WTC11 (cell line): ENCODE measurements at places on chromosomes 11 and 22.
A peak's percentile ranks its signal among the peaks of the same experiment; 100 is the strongest.

GRCh38 chr11:6620636-6621035, 1.4 kb upstream of the TPP1 start:
- H3K36me3 ChIP-seq, result no peaks in the 10 kb centered on the region
- DNase-seq, result no peak
- no peak overlapping the region for H3K4me3 ChIP-seq
- no peaks in the 10 kb centered on the region for H3K4me1 ChIP-seq
- H3K27me3 ChIP-seq, result no peaks in the 10 kb centered on the region
- no peak overlapping the region for H3K27ac ChIP-seq

GRCh38 chr11:134278356-134278755, 2.2 kb downstream of the GLB1L3 start:
- H3K4me3 ChIP-seq, result peak overlapping the region; percentile 96
- no peak for DNase-seq
- peaks cover 41% of the 10 kb centered on the region for H3K4me1 ChIP-seq
- peaks cover 31% of the 10 kb centered on the region for H3K36me3 ChIP-seq

DNA sequence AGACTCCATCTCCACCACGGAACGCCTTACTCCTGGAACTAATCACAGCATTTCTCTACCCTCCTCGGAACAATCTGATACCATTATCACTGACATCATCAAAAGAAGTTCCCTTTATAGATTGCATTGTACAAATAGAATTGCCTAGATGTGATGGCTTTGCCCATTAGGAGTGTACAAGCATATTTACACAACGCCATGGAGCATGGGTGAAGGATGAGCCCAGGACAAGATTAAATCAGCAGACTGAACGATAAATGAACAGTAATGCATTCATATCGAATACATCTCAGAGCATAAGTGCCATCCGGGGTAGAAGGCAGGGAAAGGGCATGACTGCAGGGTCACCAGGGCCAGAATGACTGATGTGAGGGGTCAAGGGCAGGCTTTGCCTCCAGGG, 57.3 kb downstream of the KIRREL3 start:
- no peak for DNase-seq
- H3K4me1 ChIP-seq, result peaks cover 22% of the 10 kb centered on the region
- no peaks in the 10 kb centered on the region for H3K27me3 ChIP-seq
- H3K4me3 ChIP-seq, result no peak overlapping the region
- no peaks in the 10 kb centered on the region for H3K36me3 ChIP-seq

- H3K27me3 ChIP-seq, result no peaks in the 10 kb centered on the region
- DNase-seq, result no peak
- peaks cover 27% of the 10 kb centered on the region for H3K4me1 ChIP-seq
- H3K4me3 ChIP-seq, result no peak overlapping the region
Observed at GRCh38 chr22:40479126-40479800, 108.9 kb downstream of the SGSM3 start.

- no peak overlapping the region for H3K27ac ChIP-seq
- H3K4me3 ChIP-seq, result no peak overlapping the region
- H3K27me3 ChIP-seq, result no peaks in the 10 kb centered on the region; the same call in 1 of the 2 replicates
- H3K36me3 ChIP-seq, result no peaks in the 10 kb centered on the region
- no peaks in the 10 kb centered on the region for H3K4me1 ChIP-seq
Observed at GRCh38 chr11:15817001-15817400, 539.3 kb downstream of the SOX6 start.

GRCh38 chr11:33874433-33874832, 17.4 kb downstream of the LMO2 start:
- H3K36me3 ChIP-seq, result no peaks in the 10 kb centered on the region
- H3K4me1 ChIP-seq, result peaks cover 17% of the 10 kb centered on the region
- H3K4me3 ChIP-seq, result no peak overlapping the region

GRCh38 chr11:57547854-57548377, 10.5 kb downstream of the SMTNL1 start:
- H3K36me3 ChIP-seq, result peaks cover 14% of the 10 kb centered on the region
- H3K27me3 ChIP-seq, result no peaks in the 10 kb centered on the region; the same call in 1 of the 2 replicates
- no peak overlapping the region for H3K4me3 ChIP-seq
- H3K27ac ChIP-seq, result no peak overlapping the region
- peaks cover 14% of the 10 kb centered on the region for H3K4me1 ChIP-seq
- DNase-seq, result no peak

DNA sequence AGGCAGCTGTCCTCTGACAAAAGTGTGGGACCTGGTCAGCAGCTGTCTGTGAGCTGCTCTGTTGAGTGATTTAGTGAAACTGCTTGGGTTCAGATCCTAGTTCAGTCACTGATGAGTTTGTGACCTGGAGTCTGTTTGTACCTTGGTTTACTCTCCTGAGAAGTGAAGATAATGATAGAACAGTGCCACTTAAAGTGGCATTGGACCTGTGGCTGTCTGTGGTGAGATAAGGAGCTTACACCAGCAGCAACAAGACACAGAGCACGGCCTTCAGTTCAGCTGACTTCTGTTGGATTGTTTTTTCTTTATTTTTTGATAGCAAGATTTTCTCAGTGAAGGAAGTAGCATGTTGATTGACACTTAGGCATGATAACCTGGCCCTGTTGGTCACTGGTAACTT, 46.2 kb upstream of the CTTN start:
- H3K27me3 ChIP-seq, result no peaks in the 10 kb centered on the region
- H3K36me3 ChIP-seq, result peaks cover 65% of the 10 kb centered on the region
- no peak overlapping the region for H3K4me3 ChIP-seq
- peak overlapping the region; percentile 33 for H3K27ac ChIP-seq

DNA sequence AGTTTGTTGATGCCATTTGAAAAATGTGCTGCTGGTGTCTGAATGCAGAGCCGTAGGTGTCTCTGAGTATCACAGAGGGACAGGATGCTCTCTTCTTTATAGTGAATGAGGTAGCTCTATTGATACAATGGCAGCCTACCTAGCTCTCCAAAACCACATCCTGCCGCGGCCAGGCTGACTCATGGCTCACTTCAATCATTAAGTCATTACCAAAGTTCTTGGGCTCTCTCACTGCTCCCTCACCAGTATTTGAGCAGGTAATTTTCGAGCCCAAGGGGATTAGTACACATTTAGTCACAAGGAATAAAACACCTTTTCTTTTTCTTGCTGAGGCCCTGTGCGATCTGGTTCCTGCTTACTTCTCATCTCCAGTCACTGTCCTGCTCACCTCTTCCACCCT, 509.0 kb upstream of the LARGE1 start:
- no peak for DNase-seq
- no peaks in the 10 kb centered on the region for H3K4me1 ChIP-seq
- no peaks in the 10 kb centered on the region for H3K36me3 ChIP-seq
- H3K4me3 ChIP-seq, result no peak overlapping the region
- no peak overlapping the region for H3K27ac ChIP-seq

- DNase-seq, result no peak
- H3K36me3 ChIP-seq, result no peaks in the 10 kb centered on the region
- no peaks in the 10 kb centered on the region for H3K27me3 ChIP-seq
- no peak overlapping the region for H3K4me3 ChIP-seq
Observed at GRCh38 chr11:35190804-35191348, 51.9 kb downstream of the CD44 start.

DNA sequence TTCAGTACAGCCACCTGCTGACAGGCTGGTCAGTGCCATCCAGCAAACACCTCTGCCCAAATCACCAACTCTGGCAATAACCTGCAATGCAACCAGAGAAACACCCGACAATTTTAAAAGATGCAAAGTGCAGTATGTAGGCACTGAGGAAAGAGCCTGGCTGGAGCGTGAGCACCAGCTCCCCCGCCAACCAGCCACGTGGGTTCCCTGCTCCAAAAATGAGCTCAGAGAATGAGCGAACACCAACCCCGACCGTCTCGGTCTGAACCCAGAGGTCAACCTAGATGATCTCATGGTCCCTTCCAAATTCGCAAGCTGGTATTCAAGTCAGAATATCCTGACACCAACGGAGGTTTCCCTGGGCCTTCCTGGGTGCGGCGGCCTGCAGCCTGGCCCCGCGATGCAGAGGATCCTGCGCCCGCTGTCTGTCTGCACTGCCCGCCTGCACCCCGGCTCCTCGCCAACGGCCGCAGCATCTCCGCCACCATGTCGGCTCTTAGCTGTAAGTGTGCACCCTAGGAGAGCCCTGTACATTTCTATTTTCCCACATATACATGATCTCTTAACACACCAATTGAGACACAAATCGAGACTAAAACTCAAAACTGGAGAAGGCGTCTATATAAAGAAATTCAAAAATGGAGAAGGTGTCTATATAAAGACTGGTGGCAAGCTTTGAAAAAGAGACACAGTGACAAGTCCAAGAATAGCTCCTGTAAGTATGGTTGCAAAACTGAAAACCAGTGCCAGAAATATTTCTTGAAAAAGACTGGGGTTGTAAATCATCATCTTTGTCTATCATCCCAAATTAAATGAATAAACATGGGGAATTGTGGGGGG, 22.8 kb downstream of the TMEM184B start:
- H3K4me3 ChIP-seq, result no peak overlapping the region
- H3K27ac ChIP-seq, result no peak overlapping the region
- no peaks in the 10 kb centered on the region for H3K4me1 ChIP-seq
- no peak for DNase-seq
- peaks cover 25% of the 10 kb centered on the region for H3K36me3 ChIP-seq
- H3K27me3 ChIP-seq, result no peaks in the 10 kb centered on the region

GRCh38 chr11:122778148-122778547, 60.2 kb upstream of the CRTAM start:
- H3K4me3 ChIP-seq, result no peak overlapping the region
- no peak for DNase-seq
- H3K27ac ChIP-seq, result no peak overlapping the region
- peaks cover 13% of the 10 kb centered on the region for H3K4me1 ChIP-seq

DNA sequence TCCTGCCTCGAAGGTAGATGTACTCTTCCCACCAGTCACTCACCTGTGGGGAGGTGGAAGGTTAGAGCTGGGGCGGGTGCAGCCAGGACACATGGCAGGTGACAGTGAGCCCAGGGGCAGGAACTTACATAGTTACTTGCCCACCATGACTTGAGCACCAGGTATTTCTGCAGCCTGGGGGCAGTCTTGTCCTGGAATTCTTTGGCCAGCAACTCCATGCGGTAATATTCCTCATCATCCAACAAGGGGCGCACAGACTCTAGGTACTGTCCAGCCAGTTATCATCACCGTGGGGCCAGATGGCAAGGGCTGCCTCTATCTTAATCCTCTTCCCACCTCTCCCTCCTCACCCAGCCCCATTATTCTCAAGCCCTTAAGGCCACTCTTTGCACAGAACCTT, 2.2 kb downstream of the CPT1B start:
- no peaks in the 10 kb centered on the region for H3K27me3 ChIP-seq
- peaks cover 18% of the 10 kb centered on the region for H3K36me3 ChIP-seq
- no peaks in the 10 kb centered on the region for H3K4me1 ChIP-seq
- no peak overlapping the region for H3K27ac ChIP-seq

DNA sequence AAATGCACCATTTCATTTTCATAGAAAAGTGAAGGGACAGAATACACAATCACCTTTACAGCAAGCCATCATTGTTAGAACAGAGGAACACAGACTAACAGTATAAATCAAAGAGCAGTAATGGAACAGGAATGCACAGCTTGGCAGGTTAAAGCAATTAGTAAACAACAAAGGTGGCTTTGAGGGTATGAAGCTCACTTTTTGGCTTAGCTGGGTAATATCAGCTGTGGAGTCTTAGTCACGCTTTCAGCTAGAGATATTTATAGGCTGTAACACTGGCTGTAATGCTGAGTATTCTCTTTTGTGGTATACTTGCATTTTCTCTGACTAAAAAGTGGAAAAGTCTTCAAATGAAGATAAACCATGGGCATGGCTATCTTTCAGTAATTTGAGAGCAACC, 1780.5 kb downstream of the LRRC4C start:
- H3K27ac ChIP-seq, result no peak overlapping the region
- peaks cover 2% of the 10 kb centered on the region; the same call in 1 of the 2 replicates for H3K27me3 ChIP-seq
- H3K4me1 ChIP-seq, result peaks cover 4% of the 10 kb centered on the region; the same call in 1 of the 2 replicates
- peaks cover 57% of the 10 kb centered on the region for H3K36me3 ChIP-seq
- no peak overlapping the region for H3K4me3 ChIP-seq

DNA sequence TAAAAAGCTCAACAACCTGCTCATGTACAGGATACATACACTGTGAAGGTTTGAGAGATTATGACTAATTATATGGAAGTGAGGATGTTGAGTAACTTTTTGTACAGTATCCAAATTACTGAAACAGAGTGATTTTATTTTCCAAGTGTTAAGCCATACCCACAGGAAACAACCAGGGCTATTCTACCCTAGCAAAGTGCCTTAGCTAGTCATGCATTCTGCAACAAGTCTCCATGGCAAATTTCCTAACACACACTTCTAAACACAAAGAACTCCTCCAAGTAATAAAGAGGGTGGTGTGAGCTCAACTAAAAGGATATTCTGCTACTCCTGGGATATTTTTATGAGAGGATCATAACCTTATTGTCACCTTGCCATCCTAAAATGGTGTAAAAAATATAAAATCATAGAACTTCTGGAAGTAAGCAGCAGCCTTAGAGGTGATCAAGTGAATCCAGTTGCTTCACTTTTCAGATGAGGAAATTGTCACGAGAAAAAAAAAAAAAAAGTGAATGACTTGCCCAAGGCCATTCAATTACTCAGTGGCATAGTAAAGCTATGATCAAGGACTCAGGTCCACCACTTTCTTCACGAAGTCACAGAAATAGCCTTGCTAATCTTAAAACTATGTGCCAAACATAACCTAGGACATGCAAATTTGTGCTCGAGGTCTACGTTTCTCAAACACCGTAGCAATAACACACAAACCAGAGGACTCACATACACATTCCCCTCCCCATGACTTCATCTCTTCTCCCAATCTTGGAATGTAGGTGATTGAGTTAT, 4.2 kb downstream of the LGR4 start:
- H3K36me3 ChIP-seq, result peaks cover 7% of the 10 kb centered on the region
- H3K27ac ChIP-seq, result peak overlapping the region; percentile 81
- no peaks in the 10 kb centered on the region for H3K27me3 ChIP-seq
- H3K4me1 ChIP-seq, result peaks cover 67% of the 10 kb centered on the region

DNA sequence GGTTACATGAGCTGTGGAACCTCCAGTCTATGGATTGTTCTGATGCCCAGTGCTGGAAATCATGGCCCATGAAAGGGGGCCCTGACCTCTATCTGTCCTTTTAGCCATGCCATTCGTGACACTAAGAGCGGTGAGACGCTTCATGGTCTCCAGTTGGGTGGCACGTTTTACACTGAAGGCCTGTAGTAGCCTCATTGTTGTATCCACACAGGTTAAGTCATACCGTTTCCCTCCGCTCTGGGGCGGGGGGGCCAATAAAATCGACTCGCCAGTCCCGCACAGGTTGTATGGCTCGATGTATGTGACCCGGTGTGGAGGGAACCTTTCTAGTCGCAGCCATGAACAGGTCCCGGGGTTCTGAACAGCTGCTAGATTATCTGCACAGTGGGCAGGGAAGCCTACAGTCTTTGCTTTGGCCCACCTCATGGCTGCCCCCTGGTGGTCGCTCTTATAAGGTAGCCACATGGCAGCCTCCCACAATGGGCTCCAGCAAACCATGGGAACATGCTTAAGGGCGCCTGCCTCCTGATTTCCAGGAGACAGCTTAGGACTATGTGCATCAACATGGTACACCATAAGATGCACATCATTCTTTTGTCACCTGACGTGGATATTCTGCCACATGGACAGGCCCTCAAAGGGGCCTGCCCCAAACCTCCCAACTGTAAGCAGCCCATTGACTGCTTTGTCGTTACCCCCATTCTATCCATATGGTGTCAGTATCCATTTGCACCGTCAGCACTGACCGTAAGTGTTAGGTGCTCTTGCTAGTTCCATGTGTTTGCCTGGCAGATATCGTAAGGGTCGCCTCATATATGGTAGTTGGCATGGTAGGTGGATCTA, 19.7 kb upstream of the APOL3 start:
- peak; percentile 91 for DNase-seq
- H3K36me3 ChIP-seq, result no peaks in the 10 kb centered on the region
